ENCODE measurements at places on chromosomes 3 and 15.

DNA sequence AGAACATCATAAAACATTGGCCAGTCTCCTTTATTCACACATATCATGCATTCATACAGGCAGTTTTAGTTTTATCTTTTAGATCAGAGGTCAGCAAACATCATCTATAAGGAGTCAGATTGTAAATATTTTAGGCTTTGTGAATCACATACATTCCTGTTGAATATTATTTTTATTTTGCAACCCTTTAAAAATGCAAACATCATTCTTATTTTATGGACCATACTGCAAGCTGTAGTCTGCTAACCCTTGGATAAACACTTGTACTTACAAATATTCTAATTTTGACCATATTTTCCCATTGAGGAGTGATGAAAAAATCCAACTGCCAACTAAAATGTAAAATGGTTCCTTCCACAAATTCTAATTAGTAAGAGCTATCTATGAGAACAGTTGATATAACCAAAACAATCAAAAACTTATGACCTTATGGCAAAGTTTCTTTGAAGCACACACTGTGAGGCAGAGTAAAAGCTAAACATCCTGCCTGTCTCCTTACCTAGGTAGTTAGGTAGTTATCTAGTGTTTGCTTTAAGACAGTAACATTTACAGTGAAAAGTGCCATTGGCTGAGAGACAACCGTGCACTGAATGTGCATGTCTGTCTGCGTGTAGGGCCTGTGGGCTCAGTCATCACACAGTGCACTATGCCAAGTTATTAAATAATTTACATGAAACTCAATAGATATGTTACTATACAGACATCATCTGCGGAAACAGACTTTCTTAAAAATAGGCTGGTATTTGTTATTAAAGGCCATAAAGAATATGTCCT, 57.7 kb downstream of the PIK3R4 start:
- DNase-seq = no peak

GRCh38 chr3:158846803-158847451, 45.1 kb downstream of the MFSD1 start:
- DNase-seq = peak; percentile 41

- no peak for DNase-seq
Measured at GRCh38 chr3:194596906-194597305, 36.3 kb downstream of the TMEM44 start.

DNA sequence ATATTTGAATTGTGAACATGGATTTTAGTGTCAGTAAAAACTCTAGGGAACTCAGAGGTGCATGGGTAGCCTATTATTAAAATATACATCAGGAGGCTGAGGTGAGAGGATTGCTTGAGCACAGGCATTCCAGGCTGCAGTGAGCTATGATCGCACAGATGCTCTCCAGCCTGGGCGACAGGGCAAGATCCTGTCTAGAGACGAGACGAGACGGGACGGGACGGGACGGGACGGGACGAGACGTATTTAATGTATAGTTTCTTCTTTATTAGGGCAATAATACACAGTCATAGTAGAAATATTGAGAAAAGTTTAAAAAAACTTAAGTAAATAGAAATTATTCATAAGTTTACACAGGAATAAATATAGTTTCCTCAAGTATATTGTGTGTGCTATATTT, 89.3 kb downstream of the DIPK2A start:
- no peak for DNase-seq

- DNase-seq = peak; percentile 78
Measured at GRCh38 chr3:107392549-107393165, 15.4 kb downstream of the CCDC54 start.

- no peak for DNase-seq
Measured at GRCh38 chr3:25038922-25039321, 389.1 kb upstream of the RARB start.

DNA sequence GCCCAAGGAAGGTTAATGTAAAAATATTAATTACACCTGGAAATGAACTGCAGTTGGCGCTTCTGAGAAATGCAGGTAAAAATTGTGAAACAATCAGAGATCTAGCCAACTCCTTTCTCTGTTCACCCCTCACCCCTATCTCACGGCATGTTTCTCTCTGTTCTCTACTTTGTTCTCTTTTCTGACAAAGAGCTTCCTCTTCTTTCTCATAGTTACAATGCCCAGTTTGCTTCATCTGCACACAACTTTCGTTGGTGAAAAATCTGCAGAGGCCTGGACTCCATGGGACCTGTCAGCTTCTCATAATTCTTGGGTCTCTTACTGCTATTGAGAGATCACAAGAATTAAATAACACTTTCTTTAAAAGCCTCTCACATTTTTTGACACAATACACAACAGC, 212.9 kb upstream of the LRRN1 start:
- DNase-seq = no peak

DNA sequence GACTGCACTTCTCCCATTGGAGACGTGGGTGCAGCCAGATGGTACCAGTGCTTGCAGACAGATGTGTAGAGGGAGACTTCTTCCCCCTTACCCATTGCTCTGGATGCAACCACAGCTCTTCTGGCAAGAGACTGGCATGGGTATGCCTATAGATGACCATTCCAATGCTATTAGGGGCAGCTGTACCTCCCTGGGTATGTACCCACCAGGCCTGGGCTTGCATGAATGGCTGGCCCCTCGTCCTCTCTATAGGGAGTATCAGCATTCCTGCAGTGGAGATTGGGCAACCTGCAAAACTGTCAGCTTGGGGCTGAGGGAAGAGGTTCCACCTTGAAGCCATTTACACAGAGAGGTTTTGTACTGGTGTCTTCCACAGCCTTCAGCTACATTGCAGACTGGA, 57.6 kb upstream of the FXR1 start:
- DNase-seq = no peak
